Activated naive CD8-positive, alpha-beta T cell treated with anti-CD3 and anti-CD28 coated beads, Interleukin-2, amount 50 U/mL, for 16 hours (primary cell): ENCODE measurements at places on chromosomes 16 and 17.

DNA sequence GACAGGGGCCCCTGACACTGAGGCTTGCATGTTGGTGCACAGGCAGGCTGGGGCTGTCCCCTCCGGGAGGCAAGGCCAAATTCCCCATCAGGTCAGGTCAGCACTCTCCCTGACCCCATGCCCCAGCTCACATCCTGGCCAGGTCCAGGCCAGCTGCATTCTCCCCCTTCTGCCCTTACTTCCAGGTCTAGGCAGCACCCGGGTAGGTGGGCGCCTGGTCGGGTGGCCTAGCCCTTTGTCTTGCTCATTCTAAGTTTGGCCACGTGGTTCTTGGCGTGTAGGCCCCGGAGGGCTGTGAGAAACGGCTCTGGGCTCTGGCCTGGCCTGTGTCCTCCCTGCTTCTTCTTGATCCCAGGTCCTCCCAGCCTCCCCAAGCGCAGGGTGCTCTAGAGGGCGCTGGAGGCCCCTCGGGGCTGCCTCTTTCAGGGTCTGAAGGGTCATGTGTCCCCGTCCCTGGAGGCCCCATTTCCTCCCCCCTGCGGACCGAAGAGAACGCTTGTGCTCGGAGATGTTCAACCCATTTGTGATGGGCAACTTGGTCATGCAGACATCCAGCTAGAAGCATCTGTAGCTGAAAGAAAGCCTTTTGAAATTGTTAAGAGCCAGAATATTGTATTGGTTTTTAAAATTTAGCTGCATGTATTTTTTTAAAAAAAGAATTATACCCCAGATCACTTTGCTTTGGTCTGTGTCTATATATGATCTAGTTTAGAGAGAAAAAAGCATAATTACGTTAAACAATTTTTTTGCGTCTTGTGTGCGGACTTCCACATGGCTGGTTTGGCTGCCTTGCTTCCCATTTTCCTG lies 6.7 kb downstream of the BAHCC1 start:
- no peak for DNase-seq

GRCh38 chr17:56985371-56986162 lies 7.6 kb downstream of the SCPEP1 start:
- DNase-seq = no peak

DNA sequence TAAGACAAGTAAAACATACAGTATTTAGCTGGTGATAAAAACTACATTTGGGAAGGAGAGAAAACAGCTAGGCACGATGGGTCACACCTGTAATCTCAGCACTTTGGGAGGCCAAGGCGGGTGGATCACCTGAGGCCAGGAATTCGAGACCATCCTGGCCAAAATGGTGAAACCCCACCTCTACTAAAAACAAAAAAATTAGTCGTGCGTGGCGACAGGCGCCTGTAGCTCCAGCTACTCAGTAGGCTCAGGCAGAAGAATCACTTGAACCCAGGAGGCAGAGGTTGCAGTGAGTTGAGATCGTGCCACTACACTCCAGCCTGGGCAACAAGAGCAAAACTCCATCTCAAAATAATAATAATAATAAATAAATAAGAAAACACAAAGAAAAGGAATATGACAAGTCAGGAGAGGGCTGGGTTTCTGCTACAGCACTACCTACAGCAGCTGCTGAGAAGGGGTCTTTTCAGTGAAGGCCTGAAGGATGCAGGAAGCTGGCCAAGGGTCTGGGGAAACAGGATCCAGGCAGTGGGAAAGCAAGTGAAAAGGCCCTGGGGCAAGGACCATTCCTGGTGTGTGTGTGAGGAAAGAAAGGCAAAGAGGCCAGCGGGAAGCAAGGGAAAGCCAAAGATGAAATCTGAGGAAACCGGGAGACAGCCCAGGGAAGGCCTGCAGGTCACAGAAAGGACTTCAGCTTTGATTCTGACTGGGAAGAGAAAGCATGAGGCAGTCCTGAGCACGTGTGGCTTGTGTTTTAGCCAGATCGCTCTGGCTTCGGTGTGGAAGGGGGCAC lies 10.6 kb downstream of the MBTPS1 start:
- DNase-seq = no peak

DNA sequence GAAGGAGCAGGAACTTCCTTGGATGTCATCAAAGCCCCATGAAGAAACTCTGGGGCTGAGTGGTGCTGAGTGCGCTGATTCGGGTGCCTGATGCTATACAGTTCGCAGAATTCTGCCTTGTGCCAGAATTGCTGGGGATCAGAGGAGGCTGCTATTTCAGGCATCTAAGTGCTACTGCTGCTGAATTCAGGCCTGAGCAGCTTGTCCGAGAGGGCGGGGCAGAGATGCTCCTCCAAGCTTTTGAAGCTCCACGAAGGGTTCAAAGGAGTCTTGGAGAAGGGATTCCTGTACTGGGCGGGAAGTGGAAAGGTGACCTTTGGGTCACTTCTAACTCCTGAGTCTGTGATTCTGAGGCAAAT lies 227.8 kb downstream of the CCDC182 start:
- DNase-seq = no peak
